CD8-positive, alpha-beta memory T cell (primary cell): ENCODE measurements at places on chromosomes 16 and 17. TPM values are rescaled to one million over a fixed set of nuclear protein-coding genes. Genes with fewer than 3 reads are reported as not detected.

The MT1M gene
- total RNA-seq, result not detected

The ZSCAN10 gene
- total RNA-seq, result 0.15 TPM

The TPSAB1 gene
- not detected for total RNA-seq

The CDH11 gene
- total RNA-seq, result not detected

The CEP131 gene
- 13.3 TPM for total RNA-seq

The VASN gene
- total RNA-seq, result 0.31 TPM

The PRSS8 gene
- total RNA-seq, result not detected

The ACE gene
- 4.7 TPM for total RNA-seq

The NPIPA5 gene
- total RNA-seq, result 12.4 TPM

The ZFHX3 gene
- 0.22 TPM for total RNA-seq

The KCNJ12 gene
- total RNA-seq, result not detected

The ITGAX gene
- 2.7 TPM for total RNA-seq

The TPSD1 gene
- total RNA-seq, result not detected

The DPEP2 gene
- 6.4 TPM for total RNA-seq

The TSPAN10 gene
- 0.31 TPM for total RNA-seq

The ZMYND15 gene
- total RNA-seq, result 0.09 TPM

The TAT gene
- total RNA-seq, result not detected

The YWHAE gene
- total RNA-seq, result 596 TPM

The GINS2 gene
- total RNA-seq, result 68.7 TPM

The CDH3 gene
- not detected for total RNA-seq

The SOST gene
- not detected for total RNA-seq

The NLRC3 gene
- total RNA-seq, result 20.5 TPM

The KRTAP4-9 gene
- not detected for total RNA-seq

The CBFA2T3 gene
- total RNA-seq, result 0.22 TPM

The SLC35B1 gene
- total RNA-seq, result 88.9 TPM

The GPR139 gene
- total RNA-seq, result not detected

The CIBAR2 gene
- not detected for total RNA-seq

The RASD1 gene
- 1.0 TPM for total RNA-seq

The FBXW10 gene
- 0.09 TPM for total RNA-seq

The TBX6 gene
- 0.83 TPM for total RNA-seq

The MYL4 gene
- total RNA-seq, result not detected

The TM4SF5 gene
- total RNA-seq, result not detected

The MEOX1 gene
- 0.86 TPM for total RNA-seq

The ASPSCR1 gene
- total RNA-seq, result 32.0 TPM

The TMED6 gene
- total RNA-seq, result 0.80 TPM

The CPHXL2 gene
- not detected for total RNA-seq

The CASKIN1 gene
- 0.24 TPM for total RNA-seq

The SYT17 gene
- not detected for total RNA-seq

The HOXB13 gene
- not detected for total RNA-seq

The CCL14 gene
- not detected for total RNA-seq

The CLEC18C gene
- total RNA-seq, result 0.42 TPM

The MMP25 gene
- total RNA-seq, result 1.9 TPM

The TEDC2 gene
- total RNA-seq, result 32.1 TPM

The ZNF629 gene
- total RNA-seq, result 5.6 TPM

The KRTAP3-2 gene
- not detected for total RNA-seq

The LGALS9B gene
- total RNA-seq, result not detected

The SOCS3 gene
- total RNA-seq, result 27.4 TPM

The G6PC3 gene
- 38.3 TPM for total RNA-seq

The CLN3 gene
- 38.2 TPM for total RNA-seq

The NAE1 gene
- 110 TPM for total RNA-seq

The RSAD1 gene
- 45.7 TPM for total RNA-seq

The ARHGAP44 gene
- not detected for total RNA-seq

The ADAMTS18 gene
- total RNA-seq, result not detected

The PRSS22 gene
- total RNA-seq, result not detected

The SEPTIN12 gene
- total RNA-seq, result not detected

The XYLT1 gene
- 9.1 TPM for total RNA-seq

The HNF1B gene
- 0.73 TPM for total RNA-seq

The CTCF gene
- total RNA-seq, result 67.4 TPM
